H9 (cell line): ENCODE measurements at places on chromosomes 6 and 20.

GRCh38 chr6:95576218-95576997 lies 927 bp upstream of the MANEA start:
- no peak for DNase-seq

DNA sequence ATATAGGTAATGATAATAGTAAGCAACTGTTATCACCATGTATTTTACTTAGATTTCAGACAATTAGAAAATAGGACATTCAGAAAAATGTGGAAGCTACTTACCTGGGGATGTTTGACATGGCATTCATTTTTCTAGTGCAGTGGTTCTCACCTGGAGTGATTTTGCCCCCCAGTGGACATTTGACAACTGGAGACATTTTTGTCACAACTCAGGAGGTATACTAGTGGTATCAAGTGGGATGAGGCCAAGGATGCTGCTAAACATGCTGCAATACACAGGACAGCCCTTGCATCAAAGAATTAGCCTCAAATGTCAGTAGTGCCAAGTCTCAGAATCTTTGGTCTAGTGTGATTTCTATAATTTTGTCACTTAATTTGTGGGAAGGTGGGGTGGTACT lies 36.1 kb downstream of the NUS1 start:
- DNase-seq = no peak

DNA sequence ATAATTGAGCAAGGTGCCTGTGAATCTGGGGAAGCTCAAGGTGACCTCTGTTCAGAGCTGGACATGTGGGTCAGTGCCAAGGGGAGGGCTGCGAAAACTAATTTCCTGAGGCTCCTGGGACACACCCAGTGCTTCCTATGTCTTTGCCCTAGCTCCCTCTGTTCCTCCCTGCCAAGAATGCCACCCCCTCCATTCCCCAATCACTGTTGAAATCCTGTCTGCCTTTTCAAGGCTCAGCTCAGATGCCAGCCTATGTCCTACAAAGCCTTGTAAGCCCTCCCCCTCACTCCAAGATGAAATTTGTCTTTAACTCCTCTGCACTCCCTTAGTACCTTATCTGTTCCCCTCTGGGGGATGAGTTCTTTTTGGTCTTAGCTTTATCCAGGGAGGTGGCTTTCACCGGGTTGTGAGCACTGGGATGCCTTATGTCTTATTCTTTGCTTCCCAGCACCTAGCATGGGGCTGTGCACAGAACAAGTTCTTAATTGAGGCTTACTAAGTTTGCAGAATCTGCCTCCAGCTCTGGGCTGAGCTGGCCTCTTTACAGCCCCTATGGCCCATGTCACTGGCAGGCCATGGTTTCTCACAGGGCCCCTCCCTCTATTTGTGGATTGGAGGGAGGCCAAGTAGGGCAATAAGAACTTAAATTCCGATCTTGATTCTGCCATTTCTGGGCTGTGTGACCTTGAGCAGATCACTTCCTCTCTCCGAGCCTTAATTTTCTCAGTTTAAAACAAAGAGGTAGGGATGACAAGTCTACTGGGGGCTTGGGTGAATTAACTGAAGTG lies 51.5 kb upstream of the EPB41L1 start:
- DNase-seq = no peak

GRCh38 chr6:42555477-42556457 lies 8.1 kb upstream of the UBR2 start:
- DNase-seq = peak; percentile 44

- no peak for DNase-seq
Observed at GRCh38 chr6:168609914-168610490, 169.0 kb downstream of the SMOC2 start.

- DNase-seq = no peak
Observed at GRCh38 chr6:130034378-130035146, 16.2 kb downstream of the L3MBTL3 start.

DNA sequence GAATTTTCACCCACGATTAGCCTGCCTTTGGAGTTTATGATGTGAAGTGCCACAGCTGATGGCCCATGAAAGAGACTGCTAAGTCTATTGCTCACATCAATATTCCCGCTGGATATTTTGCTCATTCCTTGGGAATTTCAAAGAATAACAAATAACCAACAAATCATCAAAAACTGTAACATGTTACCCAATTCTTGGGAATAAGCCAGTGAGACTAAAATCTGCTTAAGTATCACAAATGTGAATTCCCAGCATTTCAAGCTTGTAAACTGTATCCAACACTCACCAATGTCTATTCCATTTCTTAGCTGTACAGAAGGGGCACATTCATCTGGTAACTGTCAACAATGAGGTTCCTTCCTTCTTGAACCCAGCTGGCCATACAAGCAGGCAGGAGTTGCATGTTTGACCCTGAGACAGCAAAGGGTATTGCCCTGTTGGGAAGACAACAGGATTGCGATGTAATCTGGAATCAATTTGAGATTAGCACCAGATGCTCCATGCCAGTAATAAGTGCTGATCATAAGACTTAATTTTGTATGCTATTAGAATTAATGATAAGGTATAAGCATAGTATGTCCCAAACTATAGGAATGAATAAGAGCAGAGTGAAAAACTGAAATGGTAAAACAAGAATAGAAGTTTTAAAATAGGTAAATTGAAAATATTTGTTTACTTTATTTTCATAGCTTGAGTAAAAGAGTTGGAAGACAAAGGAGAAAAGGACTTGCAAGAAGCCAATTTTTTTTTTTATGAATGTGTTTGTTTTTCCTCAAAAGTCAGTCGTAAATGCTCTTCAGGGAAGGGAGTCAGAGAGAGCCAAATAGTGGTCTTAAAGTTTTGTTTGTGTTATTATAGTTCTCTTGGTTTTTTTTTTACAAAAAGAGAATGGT lies 58.8 kb downstream of the RSPO3 start:
- no peak for DNase-seq

DNA sequence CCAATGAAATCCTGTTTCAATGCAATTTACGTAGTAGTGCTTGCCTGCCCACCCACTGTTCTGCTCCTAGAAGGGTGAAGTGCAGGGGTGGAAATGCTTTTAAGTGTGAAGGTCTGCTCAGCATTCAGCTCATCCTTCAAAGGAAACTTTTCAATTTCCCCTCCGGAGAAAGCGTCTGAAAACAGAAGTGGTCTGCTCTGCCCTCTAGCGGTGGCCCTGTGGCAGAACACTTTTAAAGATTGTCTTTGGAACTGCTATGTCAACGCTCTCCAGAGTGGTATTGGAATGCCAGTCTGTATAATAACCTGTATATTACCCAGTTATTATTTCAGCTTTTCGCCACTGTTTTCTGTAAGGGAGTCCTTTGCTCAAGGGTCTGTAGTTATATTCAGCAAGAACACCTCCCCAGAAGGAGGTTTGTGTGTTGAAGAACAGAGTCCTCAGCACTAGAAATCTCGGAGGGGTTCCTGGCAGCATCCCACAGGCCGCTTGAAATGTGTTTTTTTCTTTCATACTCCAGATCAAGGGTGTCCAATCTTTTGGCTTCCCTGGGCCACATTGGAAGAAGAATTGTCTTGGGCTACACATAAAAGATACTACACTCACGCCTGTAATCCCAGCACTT lies 63.1 kb upstream of the KLHL31 start:
- peak; percentile 60 for DNase-seq

DNA sequence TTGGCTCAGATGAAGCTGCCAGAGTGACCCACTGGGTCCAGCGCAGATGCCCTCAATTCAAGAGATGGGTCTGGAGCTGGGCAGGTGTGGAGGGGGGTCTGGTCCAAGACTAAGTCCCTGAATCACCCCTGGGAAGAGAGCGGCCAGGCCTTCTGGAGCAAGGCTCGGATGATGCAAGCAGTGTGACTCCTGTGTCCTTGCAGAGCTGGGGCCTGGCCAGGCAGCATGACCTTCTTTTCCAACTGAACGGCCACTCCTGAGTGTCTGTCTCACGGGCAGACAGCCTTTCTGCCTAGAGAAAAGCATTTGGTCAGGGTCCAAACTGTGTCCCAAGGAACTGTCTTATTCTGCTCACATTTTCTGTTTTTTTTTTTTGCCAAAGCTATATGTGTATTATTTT lies 42.6 kb upstream of the FNDC1 start:
- no peak for DNase-seq

DNA sequence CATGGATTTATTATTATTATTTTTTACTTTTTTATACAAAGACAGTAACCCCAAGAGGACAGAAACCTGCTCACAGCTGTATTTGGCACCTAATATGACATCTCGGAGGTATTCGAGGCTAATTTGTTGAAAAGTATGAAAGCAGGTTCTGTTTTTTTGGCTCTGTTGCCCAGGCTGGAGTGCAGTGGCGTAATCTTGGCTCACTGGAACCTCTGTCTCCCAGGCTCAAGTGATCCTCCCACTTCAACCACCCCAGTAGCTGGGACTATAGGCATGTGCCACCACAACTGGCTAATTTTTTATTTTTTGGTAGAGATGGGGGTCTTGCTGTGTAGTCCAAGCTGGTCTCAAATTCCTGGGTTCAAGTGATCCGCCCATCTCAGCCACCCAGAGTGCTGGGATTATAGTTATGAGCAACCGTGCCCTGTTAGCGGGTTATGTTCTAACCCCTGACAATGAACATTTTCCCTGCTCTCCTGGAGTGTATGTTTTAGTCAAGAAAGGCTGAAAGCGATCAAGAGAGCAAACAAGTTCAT lies 53.7 kb upstream of the ZNF217 start:
- DNase-seq = no peak

DNA sequence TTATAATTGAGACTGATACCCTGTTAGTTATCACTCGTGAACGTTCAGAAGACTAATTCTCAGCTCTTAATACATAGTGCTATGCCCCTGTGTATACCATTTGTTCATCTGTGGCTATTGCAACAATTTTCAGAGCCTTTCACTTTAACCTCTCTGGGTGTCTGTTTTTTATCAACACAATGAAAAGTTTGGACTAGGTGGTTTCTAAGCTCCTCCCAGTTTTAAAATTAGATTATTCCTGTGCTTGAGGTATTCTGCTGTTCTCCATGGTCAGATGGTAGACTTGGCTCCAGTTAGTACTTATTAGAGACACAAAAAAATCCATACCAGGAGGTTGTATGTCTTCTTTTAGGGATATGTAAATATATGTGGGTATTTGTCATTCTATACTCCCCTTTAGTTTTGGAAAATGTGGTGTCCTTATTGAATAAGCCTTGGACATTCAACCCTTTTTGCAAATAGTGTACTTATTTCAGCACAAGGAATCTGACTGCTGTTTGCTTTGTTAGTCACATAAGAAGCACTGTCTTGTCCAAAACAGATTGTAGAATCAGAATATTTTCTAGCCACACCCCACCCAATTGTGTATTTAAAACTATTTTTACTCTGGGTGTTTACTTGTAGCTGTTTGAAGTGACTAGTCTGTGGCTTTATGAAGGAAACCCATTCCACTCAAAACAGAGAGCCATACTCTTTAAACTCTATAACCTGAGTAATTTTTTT lies 2.0 kb upstream of the COL10A1 start:
- DNase-seq = no peak

- no peak for DNase-seq
Observed at GRCh38 chr20:61159957-61160686, 91.9 kb upstream of the CDH4 start.

- no peak for DNase-seq
Observed at GRCh38 chr6:125198398-125198937, 44.9 kb downstream of the TPD52L1 start.

GRCh38 chr6:52301326-52301725 lies 16.8 kb upstream of the MCM3 start:
- DNase-seq = no peak

DNA sequence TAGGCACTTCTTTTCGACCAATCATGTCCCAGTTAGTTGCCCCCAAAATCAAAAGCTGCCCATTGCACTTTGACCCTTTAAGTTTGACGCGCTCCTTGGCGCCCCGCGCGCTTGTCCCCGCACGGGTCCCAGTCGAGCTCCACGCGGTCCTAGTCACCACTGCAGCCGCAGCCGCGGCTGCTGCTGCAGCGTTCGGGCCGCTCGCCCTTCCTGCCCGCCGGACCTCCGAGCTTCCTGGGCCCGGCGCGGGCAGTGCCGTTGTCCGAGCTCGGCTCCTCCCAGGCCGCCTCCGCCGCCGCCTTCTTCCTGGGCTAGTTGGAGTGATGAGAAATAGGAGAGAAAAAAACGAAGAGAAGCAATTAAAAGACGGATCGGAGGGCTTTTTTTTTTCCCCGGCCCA lies 185.7 kb upstream of the COL21A1 start:
- no peak for DNase-seq

GRCh38 chr20:33299111-33299603 lies 16.1 kb downstream of the BPIFB1 start:
- peak; percentile 92 for DNase-seq

DNA sequence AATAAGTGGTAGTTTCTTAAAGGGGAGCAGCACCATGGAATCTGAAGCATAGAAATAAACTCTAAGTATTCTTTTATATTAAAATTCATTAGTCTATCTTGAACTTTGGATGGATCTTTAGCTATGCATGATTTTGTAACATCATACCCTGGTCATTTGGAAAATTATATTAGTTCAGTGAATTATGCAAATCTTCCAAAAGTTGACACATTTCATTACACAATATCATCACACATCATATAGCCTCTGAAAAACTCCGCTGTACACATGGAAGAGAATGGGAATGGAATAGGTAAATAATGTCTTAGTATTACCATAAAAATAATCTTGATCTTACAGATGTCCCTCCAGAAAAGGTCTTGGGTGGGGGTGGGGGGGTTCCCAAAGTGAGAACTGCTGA lies 96.1 kb downstream of the ATXN1 start:
- DNase-seq = no peak

DNA sequence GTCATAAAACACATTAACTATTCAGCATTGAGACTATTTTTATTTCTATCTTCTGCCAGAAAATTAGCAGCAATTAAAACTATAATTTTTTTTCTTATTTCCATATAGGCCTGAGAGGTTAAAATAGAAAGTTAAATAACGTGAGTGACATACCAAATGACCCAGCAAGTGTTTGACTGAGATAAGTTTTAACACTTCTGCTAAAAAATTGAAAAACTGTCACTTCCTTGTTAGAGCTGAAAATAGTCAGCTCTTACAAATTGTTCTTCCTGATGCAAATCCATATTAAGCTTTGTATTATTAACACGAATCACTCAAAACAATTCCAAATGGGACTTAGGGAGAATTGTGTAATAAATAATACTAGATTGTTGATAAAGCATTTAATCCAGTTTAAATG lies 26.5 kb upstream of the STX11 start:
- DNase-seq = no peak
